GM13977 (cell line): ENCODE measurements at places on chromosomes 4 and X.

GRCh38 chrX:50495616-50496015 lies 25.0 kb upstream of the DGKK start:
- DNase-seq, result no peak

- no peak for DNase-seq
Measured at GRCh38 chr4:10288830-10289537, 168.2 kb downstream of the ZNF518B start.

DNA sequence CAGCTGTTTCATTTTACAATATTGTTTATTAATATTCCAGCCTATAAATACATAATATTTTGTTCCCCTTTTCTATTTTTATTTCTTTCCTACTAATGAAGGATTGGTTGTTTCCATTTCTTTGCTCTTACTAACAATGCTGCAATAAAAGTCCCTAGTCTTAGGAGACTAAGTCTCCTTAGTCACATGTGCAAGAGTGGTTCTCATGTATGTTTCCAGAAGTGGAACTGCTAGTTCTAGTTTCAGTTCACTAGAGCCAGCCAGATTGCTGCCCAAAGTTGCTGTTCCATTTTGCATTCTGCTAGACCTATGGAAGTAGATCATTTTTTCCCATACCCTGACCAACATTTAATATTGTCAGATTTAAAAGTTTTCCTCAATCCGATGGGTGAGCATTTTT lies 44.3 kb downstream of the CNGA1 start:
- peak; percentile 27 for DNase-seq

DNA sequence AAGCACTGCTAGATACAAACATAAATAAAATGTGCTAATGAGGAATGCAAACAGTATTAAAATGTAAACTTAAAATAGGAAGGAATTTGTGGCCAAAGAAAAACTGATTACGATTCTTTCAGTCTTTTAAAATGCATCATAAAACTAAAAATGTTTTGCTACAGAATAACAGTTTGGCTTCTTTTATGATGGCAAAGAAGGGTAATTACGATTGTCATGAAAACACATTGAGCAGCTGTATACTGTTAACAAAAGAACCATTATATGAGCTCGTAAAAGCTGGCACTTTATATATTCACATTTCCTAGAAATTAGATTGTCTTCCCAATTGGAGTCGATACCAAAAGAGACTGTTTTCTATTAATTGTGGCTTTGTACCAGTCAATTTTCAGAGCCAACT lies 290.4 kb downstream of the NR3C2 start:
- no peak for DNase-seq

DNA sequence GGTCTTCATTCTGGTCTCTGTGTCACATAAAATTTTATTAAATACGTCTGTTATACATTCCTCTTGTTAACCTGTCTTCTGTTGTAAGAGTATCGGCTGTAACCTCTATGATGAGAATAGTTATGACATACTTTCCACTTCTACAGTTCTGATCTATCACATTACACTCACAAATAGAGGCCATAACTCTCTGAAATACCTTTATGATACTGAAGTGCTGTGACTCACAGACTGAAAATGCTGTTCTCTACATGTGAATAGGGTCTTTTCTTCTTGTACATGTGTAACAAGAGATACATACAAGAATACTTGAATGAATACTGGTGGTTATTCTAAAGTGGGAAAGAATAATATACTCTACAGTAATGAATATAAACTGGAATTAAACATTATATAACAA lies 1047.6 kb downstream of the TECRL start:
- DNase-seq, result no peak

DNA sequence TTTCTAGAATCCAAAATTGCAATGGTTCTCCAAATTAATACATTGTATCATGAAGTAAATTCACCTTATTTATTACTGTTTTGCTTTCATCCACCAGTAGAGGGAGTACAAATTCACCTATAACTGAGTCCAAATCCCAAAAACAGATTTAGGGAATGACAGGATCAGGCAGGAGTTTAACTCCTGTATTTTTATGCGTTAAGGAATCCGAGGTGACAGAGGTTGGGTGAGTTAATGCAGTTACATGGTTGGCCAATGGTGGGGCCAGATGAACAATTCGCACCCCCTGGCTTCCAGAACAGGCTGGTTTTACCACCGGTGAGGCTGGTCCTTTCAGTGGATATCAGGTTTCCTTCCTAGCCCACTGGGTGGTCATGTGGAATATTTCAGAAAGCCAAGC lies 82.4 kb downstream of the MTNR1A start:
- no peak for DNase-seq

- no peak for DNase-seq
Measured at GRCh38 chrX:47690175-47690574, 31.2 kb upstream of the UXT start.

GRCh38 chr4:56690393-56690792 lies 9.3 kb upstream of the HOPX start:
- no peak for DNase-seq

- no peak for DNase-seq
Measured at GRCh38 chrX:57583477-57583876, 8.3 kb upstream of the ZXDB start.

DNA sequence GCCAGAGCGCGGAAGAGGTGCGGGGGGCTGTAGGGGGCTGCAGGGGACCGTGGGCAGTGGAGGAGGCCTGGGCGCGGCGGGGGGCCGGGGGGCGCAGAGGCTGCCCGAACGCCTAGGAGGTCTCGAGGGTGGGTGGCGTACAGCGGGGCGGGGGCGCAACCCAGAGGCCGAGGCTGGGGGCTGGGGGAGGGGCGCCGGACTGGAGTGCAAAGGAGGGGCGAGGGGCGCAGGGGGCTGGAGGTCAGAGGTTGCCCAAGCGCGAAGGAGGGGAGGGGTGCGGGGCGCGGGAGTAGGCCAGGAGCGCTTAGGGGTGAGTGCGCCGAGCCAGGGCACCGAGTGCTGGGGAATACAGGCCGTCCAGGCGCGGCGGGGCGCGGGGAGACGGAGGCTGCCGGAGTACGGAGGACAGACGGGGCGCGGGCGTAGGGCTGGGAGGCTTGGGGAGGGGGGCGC lies 255 bp downstream of the GYG2 start:
- no peak for DNase-seq

DNA sequence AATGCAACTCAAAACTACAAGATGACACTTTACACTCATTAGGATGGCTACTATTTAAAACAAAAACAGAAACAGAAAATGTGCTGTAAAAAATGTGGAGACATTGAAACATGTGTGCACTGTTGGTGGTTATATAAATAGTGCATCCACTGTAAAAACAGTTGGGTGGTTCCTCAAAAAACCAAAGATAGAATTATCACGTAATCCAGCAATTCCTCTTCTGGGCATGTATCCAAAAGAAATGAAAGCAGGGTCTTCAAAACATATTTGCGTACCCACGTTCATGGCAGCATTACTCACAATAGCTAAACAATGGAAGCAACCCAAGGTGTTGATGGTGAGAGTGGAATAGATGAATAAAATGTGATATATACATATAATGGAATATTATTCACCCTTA lies 967.2 kb downstream of the TRAM1L1 start:
- no peak for DNase-seq

DNA sequence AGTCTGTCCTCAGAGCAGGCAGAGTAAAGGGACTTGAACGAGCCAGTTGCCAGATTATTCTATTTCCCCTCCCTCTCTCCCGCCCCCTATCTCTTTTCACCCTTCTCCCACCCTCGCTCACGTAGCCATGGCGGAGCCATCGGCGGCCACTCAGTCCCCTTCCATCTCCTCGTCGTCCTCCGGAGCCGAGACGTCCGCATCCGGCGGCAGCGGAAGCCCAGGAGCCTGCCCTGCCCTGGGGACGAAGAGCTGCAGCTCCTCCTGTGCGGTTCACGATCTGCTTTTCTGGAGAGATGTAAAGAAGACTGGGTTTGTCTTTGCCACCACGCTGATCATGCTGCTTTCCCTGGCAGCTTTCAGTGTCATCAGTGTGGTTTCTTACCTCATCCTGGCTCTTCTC lies 106.2 kb upstream of the SMAD1 start:
- DNase-seq, result no peak

DNA sequence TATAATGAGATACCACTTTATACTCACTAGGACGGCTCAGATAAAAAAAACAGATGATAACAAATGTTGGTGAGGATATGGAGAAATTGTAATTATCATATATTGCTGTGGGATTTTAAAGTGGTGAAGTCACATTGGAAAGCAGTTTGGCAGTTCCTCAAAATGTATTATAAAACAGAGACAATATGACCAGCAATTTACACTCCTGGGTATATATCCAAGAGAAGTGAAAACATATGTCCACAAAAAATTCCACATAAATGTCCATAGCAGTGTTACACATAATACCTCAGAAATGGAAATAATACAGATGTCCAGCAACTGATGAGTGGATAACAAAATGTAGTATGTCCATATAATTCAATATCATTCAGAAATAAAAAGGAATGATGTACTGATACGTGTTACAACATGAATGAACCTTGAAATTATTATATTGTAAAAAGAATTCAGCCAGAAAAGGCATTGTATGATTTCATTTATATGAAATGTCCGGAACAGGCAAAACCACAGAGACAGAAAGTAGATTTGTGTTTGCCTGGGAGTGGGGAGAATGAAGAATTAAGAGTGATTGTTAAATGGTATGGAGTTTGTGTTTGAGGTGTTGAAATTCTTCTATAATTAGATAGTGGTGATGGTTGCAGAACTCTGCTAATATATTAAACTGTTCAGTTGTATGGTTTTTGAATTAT lies 220.9 kb downstream of the SLC7A11 start:
- DNase-seq, result no peak

GRCh38 chr4:71009890-71010588 lies 16.6 kb downstream of the DCK start:
- DNase-seq, result peak; percentile 43

- peak; percentile 47 for DNase-seq
Measured at GRCh38 chrX:3699821-3700381, 13.5 kb downstream of the PRKX start.

DNA sequence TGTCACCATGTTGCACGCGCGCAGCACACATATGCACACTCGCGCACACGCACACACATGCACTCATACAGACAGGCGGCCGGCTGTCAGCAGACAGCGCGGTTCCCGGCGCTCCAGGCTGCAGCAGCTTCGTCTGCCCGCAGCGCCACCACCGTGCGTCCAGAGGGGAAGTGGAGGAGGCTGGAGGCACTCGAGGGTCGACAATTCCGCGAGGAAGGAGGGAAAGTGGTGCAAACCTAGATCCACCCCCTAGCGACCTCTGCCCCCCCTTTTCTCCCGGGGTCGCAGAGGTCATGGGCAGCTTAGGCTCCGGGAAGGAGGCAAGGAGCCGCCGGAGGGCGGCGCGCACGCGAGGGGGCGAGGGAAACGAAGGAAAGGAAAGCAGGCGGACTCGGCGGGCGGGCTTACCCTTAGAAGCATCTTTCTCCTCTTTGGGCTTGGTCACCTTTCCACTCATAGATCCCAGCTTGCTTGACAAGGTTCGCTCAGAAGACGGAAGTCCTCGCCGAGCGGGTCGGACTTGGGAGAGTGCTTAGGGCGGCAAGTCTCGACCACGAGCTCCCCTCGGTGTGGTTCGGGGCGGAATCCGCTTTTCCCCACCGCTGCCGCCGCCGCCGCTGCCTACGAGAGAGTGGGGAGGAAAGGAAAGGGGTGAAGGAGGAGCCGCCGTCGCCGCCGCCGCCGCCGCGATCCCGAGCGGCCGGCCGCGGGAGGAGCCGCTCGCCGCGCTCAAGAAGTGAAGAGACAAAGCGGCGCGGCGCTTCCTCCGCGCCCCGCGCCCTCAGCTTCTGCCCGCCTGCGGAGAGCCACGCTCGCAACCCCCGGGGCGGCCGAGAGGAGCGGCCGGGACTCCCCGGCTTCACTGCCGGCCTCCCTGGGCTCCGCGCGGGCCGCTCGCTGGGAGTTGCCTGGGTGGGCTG lies 326.6 kb upstream of the F9 start:
- DNase-seq, result no peak

DNA sequence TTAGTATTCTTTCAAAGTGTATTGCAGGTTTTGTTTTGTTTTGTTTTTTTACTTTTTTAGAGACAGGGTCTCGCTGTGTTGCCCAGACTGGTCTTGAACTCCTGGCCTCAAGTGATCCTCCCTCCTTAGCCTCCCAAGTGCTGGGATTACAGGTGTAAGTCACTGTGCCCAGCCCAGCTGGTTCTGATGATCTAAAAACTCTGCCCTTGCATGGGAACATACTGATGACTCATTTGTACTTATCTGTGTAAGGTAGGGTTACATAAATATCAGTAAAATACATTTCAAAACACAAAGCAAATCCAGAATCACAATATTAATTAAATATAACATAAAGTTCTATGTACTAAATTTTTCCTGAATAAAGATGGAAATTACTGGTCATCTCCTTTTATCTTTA lies 7.4 kb upstream of the SLC9B1 start:
- no peak for DNase-seq

DNA sequence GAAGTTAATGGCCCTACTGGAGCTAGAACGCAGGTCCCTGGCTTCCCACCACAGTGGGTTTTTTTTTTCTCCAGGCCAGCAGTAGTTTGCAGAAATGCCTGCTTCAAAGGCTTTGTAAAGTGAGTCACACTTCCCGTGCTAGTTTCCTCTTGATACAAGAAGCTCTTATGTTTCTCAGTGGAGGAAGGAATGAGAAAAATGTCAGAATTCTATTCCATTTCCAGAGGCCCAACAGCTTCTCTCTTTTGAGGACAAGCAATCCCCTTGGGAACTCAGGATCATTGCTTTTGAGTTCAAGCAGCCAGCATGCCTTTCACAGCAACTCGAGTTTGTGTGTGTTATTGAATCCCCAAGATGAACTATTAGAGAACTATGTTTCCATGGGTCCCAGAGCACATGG lies 134.3 kb downstream of the GUCY2F start:
- DNase-seq, result no peak
